ENCODE measurements at places on chromosomes 4 and X.
A peak's percentile ranks its signal among the peaks of the same experiment; 100 is the strongest.

DNA sequence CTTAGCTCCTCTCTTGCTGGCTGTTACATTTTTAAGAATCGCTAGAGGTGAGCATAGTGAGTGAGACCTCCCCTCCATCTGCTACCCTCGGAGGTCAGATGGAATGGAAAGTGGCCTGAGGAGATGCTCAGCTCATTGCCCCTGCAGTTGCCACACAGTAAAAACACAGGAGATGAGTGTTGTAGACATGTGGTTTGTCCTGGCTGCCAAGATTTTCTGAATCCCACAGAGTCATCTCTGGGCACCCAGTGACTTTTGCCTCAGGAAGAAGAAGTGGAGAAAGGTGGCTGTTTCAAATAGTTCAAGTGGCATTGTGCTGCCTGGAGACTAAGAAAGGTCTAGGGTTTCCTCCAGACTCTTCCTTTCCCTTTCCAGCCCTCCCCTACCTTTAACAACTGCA, 271.0 kb downstream of the STK32B start:
- no peak for DNase-seq

DNA sequence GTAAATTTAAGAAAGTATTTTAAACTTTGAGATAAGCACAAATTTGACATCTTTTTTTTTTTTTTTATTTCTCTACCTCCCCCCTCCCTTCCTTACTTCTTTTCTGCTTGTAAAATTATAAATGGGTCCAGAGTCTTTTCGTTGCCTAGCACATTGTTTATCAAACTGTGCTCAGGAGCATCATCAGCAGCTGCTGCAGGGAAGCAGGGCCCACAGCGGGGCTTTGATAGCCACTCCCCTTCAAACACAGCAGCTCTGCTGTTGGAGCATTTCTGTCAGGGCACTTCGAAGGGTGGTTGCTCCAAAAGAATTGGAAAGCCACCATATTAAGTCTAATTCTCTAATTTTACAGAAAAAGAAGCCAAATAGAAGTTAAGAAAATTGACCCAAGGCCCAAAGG, 588.3 kb downstream of the SPRY1 start:
- no peak for DNase-seq

- DNase-seq = no peak
Measured at GRCh38 chrX:74924449-74925224, 615 bp downstream of the NEXMIF start.

GRCh38 chrX:30181353-30181752, 34.0 kb upstream of the MAGEB2 start:
- no peak for DNase-seq

DNA sequence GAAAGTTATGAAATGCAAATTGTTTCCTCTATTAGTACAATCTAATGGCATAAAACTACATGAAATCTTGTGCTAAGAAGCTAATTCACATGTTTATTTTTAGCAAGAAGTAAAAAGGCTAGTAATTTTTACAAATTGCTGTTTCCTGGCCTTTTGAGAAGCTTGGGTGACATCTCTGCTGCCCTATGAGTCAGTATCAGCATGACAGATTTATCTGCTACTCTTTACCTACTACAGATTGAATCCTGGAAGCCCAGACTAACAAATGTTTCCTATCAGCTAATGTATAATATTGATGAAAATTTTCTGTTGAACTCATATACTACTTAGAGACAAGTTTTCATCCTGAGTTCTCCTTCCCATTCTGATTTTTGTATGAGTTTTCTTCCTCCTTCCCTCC, 232.4 kb downstream of the DCTD start:
- DNase-seq = no peak

DNA sequence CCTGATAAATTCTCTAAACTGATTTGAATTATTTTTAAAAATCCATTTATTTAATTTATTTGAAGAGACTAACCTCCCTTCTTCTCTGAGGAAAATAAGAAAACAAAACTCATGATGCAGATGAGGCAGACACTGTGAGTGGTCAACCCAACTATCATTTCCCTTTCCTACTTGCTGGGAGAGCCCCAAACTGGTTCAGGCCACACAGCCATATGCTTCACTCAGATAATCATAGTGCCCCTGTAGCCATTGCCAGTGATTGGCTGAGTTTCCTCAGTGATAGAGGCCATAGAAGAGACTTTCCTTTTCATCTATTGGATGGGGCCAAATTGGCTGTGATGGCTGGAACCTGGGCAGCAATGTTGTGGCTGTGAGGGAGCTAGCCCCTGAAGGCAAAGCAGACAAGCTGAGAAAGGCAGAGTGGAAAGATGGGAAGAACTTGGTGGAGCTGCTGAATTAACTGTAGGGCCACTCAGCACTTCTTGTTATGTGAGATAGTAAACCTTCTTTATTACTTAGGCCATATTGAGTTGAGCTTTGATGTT, 49.8 kb downstream of the RAB33B start:
- no peak for DNase-seq

GRCh38 chrX:119482041-119482440, 13.8 kb downstream of the SLC25A5 start:
- DNase-seq = no peak

DNA sequence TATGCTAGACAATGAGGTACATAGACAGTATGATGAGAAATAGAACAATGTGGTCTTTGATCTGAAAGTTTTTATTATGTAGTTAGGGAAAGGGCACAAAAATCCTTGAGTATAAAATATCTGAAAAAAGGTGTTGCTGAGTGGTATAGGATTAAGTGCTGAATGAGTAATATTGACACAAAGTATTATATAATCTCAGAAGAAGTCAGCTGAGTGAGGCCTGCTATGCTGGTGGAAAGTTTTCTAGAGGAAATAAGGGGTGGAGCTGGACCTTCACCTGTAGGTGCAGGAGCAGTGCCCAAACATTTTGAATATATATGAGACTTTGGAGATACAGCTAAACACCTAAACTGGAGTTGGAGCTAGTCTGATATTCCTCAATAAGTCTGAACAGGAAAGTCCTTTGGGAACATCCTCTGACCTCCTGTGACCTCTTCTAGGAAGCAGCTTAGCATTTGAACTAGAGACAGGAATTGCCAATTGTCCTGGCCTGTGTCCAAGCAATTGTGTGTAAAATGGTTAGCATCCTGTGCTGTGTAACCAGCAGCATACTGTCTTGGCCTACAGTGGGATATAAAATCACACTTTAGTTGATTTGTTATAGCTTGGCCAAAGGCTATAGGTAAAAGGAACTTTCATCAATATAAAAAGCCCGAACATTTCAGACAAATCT, 285.3 kb downstream of the ANKRD50 start:
- no peak for DNase-seq

GRCh38 chrX:153539171-153539978, 21.9 kb downstream of the ATP2B3 start:
- peak; percentile 18 for DNase-seq

DNA sequence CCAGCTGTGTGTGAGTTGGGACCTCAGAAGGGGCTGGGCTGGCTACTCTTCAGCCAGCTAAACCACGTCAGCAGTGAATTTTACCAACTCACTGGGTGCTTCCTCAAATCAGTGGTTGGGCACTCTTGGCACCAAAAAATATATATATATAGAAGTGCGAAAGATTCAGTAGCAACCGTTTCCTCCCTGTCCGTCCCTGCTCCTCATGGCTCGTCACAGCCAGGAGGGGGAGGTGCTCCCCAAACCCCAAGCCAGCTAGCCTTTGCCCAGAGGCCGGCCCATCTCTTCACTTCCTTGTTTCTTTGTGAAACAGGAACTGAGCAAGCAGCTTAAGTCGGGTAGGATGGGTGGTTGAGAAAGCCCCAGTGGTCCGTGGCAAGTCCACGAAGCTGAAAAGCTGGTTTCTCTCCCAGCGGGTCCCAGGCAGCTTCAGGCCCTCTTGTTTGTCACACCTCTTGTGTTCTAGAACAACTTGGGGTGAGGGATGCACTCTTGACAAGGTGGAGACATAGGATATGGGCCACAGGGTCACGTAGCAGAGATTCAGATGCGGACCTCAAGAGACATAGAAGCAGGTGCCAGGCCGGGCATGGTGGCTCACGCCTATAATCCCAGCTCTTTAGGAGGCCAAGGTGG, 6.8 kb upstream of the SASH3 start:
- peak; percentile 64 for DNase-seq

GRCh38 chr4:76850010-76850441, 47.9 kb downstream of the SOWAHB start:
- DNase-seq = no peak

- DNase-seq = no peak
Measured at GRCh38 chr4:120062663-120063195, 3.9 kb downstream of the MAD2L1 start.
